ENCODE measurements at places on chromosomes 7 and 10.

DNA sequence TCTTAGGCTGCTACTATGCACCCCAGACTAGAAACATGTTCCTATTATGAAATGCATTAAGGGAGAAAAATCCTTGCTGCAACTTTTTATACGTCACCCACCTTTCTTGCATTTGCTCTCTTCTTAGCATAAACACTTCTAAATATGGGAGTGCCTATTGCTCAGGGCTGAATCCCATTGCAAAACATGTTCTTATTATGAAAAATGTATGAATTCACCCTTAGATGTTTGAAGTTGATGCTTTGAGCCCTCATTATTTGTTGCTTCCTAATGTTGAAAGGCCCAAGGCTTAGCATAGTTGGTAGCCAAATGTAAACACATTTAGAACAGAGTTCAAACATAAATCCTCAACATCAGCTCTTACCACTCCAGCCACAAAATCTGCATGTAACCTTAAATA is 52.8 kb downstream of the BMPER start:
- no peak for DNase-seq

DNA sequence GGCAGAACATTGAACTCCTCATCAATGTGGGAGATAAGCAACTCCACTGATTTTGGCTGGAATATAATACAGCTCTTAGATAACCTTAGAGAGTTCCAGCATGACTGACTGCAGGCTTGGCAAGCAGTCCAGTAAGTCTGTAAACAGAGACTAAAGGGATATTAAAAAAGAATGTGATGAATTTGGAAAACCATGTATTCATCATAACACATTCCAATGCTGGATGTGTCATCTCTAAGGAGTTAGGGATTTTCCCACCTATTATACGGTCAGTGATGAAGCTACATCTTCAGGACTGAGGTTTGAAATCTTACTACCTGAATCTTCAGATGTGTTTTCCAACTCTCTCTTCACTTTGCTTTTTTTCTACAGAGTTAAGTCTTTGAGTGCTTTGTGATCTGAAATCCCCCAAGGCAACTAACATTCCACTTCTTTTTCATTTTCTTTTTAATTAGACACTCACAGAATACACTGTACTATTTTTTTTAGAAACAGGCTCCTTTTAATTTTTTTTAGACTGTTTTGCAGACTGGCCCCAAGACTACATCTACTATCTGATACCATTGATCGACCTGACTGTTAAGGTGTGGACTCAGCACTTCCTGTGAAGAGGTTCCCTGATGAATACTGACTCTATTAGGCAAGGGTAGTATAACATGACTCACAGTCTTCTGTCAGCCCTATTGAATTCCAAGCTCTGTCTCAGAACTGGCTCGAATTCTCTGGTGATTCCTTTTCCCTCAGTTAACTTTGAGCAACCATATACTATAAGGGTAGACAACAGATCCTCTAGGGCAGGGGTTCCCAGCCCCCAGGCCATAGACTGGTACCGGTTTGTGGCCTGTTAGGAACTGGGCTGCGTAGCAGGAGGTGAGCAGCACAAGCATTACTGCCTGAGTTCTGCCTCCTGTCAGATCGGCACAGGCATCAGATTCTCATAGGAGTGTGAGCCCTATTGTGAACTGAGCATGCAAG is 678.2 kb downstream of the GRM8 start:
- DNase-seq = no peak

DNA sequence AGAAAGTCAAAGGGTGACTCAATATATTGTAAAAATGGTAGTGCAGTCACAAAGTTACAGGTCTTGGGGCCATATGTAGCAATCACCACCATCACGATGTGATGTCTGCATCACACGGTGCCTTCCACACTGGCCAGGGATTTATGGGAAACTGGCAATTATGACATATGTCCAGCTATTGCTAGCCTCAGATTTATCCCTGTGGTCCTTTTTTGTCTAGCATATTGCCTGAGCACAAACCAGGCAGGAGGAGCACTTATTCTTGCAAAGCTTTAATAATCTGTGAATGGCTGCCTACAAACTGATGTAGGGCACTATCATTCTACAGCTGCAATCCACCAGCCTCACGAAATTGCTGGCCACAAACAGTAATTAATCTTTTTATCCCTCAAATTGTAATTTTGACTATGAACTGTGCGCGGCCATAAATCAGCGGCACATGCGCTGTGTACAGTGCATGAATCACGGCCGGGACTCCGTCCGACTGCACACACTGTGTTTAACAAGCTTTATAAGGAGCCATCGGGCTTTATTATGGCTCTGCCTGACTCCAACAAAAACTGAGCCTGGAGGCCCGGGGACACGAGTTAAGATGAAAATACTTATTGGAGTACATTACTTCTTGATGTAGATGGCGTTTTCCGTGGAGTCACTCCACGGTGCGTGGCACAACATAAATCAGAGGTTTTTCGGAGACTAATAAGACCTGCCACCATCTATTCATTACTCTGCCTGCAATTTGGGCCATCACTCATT is 115.2 kb downstream of the EBF3 start:
- DNase-seq = no peak

GRCh38 chr7:50684713-50685075 is 98.0 kb downstream of the GRB10 start:
- no peak for DNase-seq

DNA sequence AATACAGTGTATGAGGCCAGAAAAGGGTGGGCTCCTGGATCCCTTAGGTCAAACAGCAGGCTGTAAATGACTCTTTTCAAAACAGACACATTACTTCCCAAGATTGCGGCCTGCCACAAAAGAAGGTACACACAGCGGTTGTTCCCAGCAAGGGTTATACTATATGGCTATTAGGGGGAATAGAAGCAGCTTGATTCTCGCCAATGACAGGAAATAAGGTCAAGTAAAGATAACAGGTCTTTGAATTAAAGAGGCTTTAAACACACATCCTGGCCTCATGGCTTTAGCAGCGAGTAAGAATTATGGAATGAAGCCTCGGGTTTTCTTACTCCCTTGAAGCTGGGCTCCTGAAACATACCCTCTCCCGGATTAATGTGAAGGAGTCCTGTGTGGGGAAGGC is 58.3 kb downstream of the CYP26A1 start:
- DNase-seq = no peak

DNA sequence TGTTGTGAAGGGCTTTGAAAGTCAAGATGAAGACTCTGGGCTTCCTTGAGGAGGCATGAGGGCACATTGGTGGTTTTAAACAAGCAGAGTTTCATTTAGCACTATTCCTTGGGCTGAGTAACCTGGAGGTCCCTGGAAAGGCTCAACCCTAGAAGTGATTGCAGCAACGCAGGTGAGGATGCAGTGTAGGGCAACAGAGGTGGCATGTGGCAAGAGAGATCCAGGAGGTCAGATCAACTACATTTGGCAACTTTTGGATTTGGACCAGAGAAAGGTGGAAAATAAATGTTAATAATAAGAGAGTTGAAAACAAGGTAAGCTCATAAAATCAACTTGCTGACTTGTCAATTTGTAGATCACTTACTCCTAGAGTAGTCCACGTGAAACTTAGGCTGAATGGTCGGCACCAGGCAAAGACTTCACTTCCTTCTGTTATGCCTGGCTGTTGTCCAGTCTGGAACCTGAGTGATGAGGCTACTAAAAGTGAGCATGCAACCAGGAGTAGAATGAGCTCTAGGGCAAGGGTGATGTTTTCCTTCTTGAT is 414.6 kb upstream of the ZMIZ1 start:
- no peak for DNase-seq

DNA sequence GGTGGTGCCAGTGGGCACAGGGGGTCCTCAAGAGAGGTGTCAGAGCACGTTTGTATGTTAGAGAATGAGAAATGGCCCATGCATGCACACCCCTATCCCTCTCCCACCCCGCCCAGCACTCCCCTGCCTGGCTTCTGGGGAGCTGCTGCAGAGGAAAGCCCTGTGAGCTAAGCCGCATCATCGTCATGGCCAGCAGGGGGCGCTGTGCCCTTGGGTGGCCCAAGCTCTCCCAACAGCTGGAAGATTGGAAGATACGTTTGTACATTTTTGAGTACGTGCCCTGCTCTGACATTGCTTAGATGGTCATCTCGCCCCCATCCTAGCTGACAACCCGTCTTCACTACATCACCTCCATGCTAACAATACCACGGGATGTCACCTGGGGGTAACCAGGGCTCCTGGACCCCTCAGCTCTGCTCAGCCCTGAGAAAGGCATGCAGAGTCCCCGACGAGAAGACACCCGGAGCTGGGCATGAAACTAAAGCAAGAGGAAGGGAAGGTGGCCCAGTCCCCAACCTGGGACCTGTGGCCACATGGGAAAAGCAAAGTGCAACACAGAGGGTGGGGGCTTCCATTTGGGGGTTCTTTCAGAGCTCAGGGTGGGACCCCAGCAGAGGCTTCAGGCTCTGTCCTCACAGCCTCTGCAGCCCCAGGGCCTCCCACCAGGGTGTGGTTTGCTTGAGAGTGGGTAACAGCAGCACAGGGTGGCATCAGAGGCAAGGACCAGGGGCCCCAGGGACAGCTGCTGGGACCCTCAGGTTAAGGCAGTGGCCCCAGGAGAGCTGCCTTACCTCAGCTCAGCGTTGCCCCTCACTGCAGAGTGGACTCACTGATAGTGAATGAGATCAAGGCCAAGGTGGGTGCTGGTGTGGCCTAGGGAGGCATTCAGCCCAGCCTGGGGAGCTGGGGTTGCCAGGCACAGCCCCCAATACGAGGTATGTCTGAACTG is 136.6 kb downstream of the PTPN20 start:
- DNase-seq = peak; percentile 78

GRCh38 chr7:70347463-70348254 is 749.4 kb downstream of the AUTS2 start:
- no peak for DNase-seq

- no peak for DNase-seq
Measured at GRCh38 chr7:39606352-39606751, 17.0 kb upstream of the RALA start.
